ENCODE measurements at places on chromosomes 5 and 9. TPM values are rescaled to one million over a fixed set of nuclear protein-coding genes. Genes with fewer than 3 reads are reported as not detected.

GRCh38 chr5:96054311-96055030 lies 92.8 kb upstream of the ELL2 start:
- H3K36me3 ChIP-seq: no peaks in the 10 kb centered on the region
- H3K27ac ChIP-seq: no peak overlapping the region
- H3K27me3 ChIP-seq: no peaks in the 10 kb centered on the region
- H3K4me1 ChIP-seq: no peaks in the 10 kb centered on the region
- H3K4me3 ChIP-seq: no peak overlapping the region

DNA sequence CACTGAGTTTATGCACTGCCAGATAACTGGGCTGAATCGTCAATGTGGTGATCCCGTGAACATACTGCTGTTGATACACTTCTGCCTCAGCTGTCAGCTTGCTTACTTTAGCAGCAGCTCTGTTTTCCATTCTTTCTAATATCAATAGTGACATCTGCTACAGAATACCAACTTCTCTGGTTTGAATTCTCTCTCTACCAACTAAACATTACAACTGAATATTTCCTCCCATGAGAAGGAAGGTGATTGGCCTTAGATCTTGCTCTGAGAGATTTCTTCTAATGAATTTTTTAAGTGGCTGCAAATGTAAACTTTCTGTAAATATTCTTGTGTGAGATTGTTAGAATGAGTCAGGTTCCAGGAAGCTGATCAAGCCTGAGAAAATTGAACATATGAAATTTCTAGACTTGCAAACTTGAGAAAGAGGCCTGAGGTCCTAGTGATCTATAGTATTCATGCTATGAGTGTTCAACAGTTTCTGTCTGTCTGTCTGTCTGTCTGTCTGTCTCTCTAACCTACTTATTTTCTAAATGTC lies 205.5 kb upstream of the CDKN2B start:
- DNase-seq: no peak
- no peak overlapping the region for H3K4me3 ChIP-seq
- H3K4me1 ChIP-seq: no peaks in the 10 kb centered on the region
- no peaks in the 10 kb centered on the region for H3K27me3 ChIP-seq

The DBH gene
- total RNA-seq: not detected

GRCh38 chr9:93129691-93130500 lies 4.2 kb downstream of the NINJ1 start:
- peaks cover 3% of the 10 kb centered on the region for H3K4me1 ChIP-seq
- no peak for DNase-seq
- H3K27me3 ChIP-seq: no peaks in the 10 kb centered on the region
- H3K36me3 ChIP-seq: no peaks in the 10 kb centered on the region
- peak overlapping the region; percentile 98 for H3K27ac ChIP-seq

GRCh38 chr5:66769030-66769733 lies 173.0 kb downstream of the MAST4 start:
- no peaks in the 10 kb centered on the region for H3K27me3 ChIP-seq
- no peak for DNase-seq
- H3K36me3 ChIP-seq: no peaks in the 10 kb centered on the region

The PCDHGA7 gene
- 10.5 TPM for total RNA-seq

- H3K4me3 ChIP-seq: no peak overlapping the region
- no peaks in the 10 kb centered on the region for H3K36me3 ChIP-seq
- peaks cover 4% of the 10 kb centered on the region for H3K4me1 ChIP-seq
- H3K27me3 ChIP-seq: no peaks in the 10 kb centered on the region
- DNase-seq: no peak
These were observed 92.6 kb upstream of the GAS1 start for GRCh38 chr9:87039809-87040392.

The NR2F1 gene
- total RNA-seq: 29.2 TPM

GRCh38 chr9:6413365-6414246 lies 607 bp downstream of the UHRF2 start:
- H3K27me3 ChIP-seq: no peaks in the 10 kb centered on the region
- H3K4me1 ChIP-seq: no peaks in the 10 kb centered on the region
- H3K4me3 ChIP-seq: peak overlapping the region; percentile 77
- peak overlapping the region; percentile 91 for H3K27ac ChIP-seq
- peak; percentile 31 for DNase-seq

- no peak for DNase-seq
- H3K27me3 ChIP-seq: no peaks in the 10 kb centered on the region
- no peaks in the 10 kb centered on the region for H3K4me1 ChIP-seq
- H3K36me3 ChIP-seq: no peaks in the 10 kb centered on the region
- H3K4me3 ChIP-seq: no peak overlapping the region
- H3K27ac ChIP-seq: no peak overlapping the region
These were observed 83.0 kb downstream of the RGS3 start for GRCh38 chr9:113546566-113546965.

DNA sequence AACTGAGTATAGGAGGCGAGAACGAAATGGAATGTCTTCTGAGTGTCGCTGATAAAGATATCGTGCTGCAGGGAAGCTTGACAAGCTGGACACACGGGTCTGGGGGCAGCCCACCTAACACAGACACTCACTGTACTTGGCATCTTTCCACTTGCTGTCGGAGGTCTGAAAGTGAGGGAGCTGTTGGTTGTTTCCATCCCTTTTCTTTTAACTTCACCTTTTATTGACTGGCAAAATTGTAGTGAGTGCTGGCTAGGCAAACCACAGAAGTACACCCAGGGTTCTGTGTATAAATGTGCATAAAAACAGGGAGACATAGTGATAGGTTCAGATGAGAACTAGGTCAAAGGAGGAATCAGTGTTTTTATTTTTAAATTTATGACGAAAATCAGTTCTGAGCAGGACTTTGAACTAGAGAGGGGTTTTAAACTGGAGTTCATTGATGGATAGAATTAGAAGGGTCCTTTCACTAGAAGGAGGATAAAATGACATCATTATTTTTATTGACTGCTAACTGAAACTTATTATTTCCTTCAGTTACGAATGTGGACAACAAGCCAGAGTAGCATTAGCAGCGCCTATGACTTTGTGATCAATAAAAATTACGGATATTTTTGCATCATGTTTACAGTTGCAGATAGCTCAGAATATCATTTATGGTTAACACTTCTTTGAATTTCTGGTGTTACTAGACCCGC lies 817 bp downstream of the GAPVD1 start:
- H3K27me3 ChIP-seq: no peaks in the 10 kb centered on the region
- no peaks in the 10 kb centered on the region for H3K4me1 ChIP-seq
- H3K27ac ChIP-seq: peak overlapping the region; percentile 47
- no peaks in the 10 kb centered on the region for H3K36me3 ChIP-seq
- H3K4me3 ChIP-seq: peak overlapping the region; percentile 76

GRCh38 chr5:62341783-62342475 lies 35.9 kb downstream of the KIF2A start:
- no peak overlapping the region for H3K27ac ChIP-seq
- H3K27me3 ChIP-seq: no peaks in the 10 kb centered on the region
- no peaks in the 10 kb centered on the region for H3K4me1 ChIP-seq
- H3K4me3 ChIP-seq: no peak overlapping the region

DNA sequence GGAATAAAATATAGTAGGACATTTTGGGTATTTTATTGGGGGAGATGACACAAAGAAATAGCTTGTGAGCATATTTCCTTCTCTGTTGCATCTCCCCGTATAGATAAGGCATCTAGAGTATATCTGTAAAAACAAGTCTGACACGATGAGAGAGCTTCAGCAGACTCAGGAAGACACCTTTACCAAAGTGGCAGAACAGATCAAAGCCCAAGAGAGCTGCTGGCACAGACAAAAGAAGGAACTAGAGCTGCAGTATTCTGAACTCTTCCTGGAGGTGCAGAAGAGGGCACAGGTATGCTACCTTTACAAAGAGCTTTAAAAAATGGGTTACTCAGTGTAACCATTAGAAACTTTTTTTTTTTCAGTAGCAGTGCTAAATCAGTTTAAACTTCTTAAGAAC lies 176.7 kb downstream of the CCDC171 start:
- H3K4me1 ChIP-seq: no peaks in the 10 kb centered on the region
- no peak for DNase-seq
- no peaks in the 10 kb centered on the region for H3K36me3 ChIP-seq
- H3K27ac ChIP-seq: no peak overlapping the region

DNA sequence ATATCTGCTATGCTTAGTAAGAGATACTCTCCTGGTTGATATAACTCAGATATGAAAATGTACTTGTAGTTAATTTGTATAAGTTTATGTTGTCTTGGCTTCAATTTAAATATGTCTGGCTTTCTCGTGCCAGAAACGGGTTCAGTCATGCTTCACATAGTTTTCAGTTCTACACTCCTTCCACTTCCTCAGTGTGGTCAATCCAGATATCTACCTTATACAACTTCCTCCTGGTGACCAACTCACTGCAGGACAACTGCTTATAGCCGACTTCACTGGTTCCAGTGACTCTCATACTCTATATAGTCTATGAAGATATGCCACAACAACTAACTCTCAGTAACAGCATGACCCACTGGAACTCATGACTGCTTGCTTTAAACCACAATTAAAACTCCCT lies 690.4 kb downstream of the SLCO4C1 start:
- H3K4me3 ChIP-seq: no peak overlapping the region
- no peak for DNase-seq
- H3K27ac ChIP-seq: no peak overlapping the region
- no peaks in the 10 kb centered on the region for H3K36me3 ChIP-seq
- H3K27me3 ChIP-seq: no peaks in the 10 kb centered on the region
- no peaks in the 10 kb centered on the region for H3K4me1 ChIP-seq

The LCP2 gene
- 1.3 TPM for total RNA-seq

DNA sequence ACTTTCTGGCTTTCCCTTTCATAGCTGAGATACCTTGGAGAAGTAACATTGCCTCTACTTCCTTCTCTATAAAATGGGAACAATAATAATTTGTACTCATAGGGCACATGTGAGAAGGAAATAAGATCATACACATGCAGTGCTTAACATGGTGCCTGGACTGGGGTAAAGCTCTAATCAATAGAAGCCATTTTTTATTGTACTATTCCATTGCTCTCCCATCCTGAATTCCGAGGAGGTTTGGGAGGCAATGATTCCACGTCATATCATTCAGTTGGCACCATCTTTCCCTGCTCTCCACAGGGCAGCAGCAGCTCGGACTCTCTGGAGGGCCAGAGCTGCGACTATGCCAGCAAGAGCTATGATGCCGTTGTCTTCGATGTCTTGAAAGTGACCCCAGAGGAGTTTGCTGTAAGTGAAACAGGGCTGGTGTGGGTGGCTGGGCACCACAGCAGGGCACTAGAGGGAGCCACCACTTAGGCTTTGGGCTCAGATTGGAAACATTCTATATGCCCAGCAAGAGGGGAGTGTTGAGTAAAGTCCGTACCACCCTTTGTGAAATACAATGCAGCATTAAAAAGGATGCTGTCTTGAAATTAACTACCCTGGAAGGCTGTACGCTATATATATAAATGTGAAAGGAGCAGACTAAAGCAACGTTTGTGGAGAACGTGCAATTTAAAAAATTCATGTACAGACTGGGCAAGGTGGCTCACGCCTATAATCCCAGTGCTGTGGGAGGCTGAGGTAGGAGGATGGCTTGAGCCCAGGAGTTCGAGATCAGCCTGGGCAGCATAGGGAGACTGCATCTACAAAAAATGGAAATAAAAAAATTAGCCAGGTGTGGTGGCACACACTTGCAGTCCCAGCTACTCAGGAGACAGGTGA lies 51.2 kb downstream of the RALGPS1 start:
- no peaks in the 10 kb centered on the region for H3K27me3 ChIP-seq
- H3K36me3 ChIP-seq: no peaks in the 10 kb centered on the region
- no peak overlapping the region for H3K27ac ChIP-seq
- DNase-seq: peak; percentile 37
- no peak overlapping the region for H3K4me3 ChIP-seq
- H3K4me1 ChIP-seq: no peaks in the 10 kb centered on the region

DNA sequence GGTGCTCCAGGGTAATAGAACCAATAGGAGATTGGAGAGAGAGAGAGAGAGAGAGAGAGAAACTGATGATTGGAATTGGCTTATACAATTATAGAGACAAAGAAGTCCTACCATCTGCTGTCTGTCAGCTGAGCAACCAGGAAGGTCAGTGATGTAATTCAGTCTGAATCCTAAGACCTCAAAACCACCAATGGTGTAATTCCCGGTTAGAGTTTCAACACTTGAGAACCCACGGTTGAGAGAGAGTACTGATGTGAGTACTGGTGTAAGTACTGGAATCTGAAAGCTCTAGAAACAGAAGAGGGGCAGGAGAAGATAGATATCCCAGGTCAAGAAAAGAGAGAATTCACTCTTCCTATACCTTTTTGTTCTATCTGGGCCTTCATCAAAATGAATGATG lies 775.8 kb downstream of the EFNA5 start:
- no peak overlapping the region for H3K27ac ChIP-seq
- H3K4me3 ChIP-seq: no peak overlapping the region
- H3K36me3 ChIP-seq: no peaks in the 10 kb centered on the region
- no peaks in the 10 kb centered on the region for H3K27me3 ChIP-seq
- DNase-seq: no peak

DNA sequence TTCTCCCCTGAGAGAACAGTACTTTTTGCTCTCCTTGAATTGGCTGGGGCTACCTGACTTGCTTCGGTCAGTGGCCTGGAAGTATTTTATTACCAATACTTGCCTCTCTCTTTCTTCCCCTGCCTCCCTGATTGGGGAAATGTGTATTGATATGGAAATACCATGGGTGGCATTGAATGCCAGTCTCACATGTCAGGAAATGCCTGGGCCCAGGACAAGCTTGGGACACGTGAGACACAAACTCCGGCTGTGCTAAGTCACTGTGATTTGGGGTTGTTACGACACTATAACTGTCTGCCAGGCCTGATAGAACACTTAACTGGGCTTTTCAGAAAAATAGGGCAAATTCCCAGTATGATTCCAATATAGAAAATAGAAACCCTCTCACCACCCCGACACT lies 238.3 kb downstream of the GADD45G start:
- no peak overlapping the region for H3K4me3 ChIP-seq
- no peak overlapping the region for H3K27ac ChIP-seq
- DNase-seq: no peak
- no peaks in the 10 kb centered on the region for H3K4me1 ChIP-seq
- H3K36me3 ChIP-seq: no peaks in the 10 kb centered on the region

DNA sequence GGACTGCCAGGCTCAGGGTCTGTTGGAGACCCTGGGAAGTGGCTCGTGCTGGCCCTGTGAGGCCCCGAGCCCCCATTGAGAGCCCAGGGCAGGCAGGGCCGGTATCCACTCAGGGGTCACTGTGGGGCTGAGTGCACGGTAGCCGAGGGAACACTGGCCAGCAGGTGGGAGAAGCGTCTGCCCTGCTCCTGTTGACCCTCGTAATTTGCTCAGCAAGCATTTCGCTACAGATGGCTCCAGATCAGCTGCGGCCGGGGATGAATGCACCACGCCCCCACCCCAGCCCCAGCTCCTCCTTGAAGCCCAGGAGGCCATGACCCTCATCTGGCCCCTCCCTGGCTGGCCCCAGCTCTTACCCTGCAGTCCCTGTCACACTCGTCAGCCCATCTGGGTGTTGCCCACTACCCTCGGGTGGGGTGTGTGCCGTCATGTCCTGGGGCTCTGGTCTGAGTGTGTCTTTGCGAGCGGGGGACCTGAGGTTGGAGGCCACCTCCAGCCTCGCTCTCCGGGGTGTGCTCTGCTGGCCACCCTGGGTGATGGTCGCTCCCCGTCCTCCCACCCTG lies 6.1 kb upstream of the NRARP start:
- H3K4me3 ChIP-seq: no peak overlapping the region
- H3K4me1 ChIP-seq: peaks cover 25% of the 10 kb centered on the region
- DNase-seq: no peak
- no peaks in the 10 kb centered on the region for H3K36me3 ChIP-seq
- no peak overlapping the region for H3K27ac ChIP-seq

All from uterus (tissue), 4 donors.